Midbrain (tissue), 1 donor: ENCODE measurements at places on chromosomes 7 and 10.

GRCh38 chr10:6343305-6344010, 140.7 kb downstream of the PFKFB3 start:
- no peak for DNase-seq

- no peak for DNase-seq
Measured at GRCh38 chr10:83605783-83606630, 533.3 kb upstream of the GHITM start.

- no peak for DNase-seq
Measured at GRCh38 chr10:118214776-118215175, 127.3 kb downstream of the FAM204A start.

DNA sequence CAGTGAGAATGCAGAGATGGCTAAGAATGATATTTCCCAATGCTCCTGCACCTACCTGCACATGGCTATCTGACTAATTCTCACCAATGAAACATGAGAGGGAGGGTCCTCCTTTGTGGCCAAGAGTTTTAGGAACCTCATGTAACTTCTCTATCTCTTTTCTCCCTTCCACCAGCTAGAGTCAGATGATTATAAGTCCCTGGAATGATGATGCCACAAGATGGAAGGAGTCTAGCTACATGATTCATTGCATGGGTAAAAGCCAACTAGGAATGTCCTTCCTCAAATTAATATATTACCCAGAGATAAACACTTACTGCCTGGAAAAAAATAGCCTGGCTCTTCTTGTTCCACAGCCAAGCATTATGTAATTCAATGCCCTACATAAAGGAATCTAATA, 55.1 kb upstream of the AASS start:
- no peak for DNase-seq

GRCh38 chr7:130297628-130298543, 4.9 kb downstream of the CPA4 start:
- DNase-seq: no peak

DNA sequence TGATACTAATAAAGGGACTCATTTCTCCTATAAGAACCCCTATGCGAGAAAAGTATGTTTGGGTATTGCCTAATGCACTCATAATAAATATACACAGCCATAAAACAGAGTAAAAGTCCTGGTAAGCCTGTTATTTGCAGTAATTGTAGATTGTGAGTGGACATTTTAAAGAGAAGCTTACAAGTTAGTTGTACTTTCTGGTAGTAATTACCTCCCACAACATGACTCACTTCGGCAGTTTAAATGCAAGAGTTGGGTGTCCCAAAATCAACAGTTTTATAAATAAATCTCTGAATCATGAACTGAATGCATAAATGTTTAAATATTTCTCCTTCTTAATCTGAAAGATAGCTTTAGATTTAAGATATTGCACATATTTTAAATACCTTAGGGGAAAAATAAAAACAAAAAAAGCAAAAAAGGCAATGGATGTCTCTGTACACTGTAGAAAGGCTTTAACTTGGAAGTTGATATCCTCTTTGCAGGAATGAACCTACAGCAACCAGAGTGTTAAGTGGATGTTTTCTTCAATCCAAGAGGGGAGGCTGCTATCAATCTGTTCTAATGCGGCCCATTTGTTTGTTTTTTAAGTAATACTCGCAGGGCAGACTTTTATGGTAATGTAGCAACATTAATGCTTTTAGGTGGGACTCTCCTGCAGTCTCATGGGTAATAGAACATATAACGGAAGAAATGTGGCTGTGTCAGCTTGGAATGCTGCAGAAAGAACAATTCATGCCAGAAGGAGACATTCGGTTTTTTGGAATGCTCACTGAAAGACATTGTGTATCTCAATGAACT, 57.3 kb upstream of the ZEB1 start:
- DNase-seq: no peak

- no peak for DNase-seq
Measured at GRCh38 chr10:70761727-70762350, 23.3 kb downstream of the TBATA start.

DNA sequence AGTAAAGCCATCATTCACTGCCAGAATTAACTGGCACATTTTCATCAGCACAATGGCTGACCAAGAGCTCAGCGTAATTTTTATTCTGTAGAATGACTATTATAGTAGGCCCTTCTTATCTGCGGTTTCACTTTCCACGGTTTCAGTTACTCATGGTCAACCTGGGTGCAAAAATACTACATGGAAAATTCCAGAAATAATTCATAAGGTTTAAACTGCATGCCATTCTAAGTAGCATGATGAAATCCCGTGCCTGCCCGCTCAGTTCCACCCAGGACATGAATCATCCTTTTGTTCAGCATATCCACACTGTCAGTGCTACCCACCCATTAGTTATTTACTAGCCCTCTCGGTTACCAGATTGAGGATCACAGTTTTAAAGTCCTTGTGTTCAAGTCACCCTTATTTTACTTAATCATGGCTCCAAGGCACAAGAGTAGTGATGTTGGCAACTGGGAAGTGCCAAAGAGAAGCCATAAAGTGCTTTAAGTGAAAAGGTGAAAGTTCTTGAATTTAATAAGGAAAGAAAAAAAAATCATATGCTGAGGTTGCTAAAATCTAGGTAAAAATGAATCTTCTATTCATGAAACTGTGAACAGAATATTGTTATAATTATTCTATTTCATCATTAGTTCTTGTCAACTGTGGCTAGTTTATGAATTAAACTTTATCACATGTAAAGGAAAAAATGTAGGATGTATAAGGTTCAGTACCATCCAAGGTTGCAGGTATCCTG, 204.9 kb downstream of the DOCK4 start:
- DNase-seq: peak; percentile 48

DNA sequence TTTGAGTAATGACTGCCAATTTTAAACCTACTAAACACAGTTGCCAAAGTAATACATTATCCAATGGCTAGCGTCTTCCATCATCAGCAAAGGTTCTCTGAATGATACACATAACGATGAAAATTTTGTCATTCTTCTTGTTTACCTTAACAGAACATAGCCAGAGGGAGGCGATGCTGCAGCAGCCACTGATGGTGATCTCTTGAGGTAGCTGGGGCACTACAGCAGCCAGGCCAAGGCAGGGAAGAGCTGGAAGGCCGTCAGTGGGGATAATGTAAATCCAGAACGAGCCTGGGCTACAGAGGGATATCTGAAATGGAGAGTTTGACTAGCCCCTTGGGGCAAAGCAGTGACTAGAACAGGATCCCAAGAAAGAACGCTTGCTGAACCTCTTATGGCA, 38.8 kb downstream of the PRPS1L1 start:
- DNase-seq: no peak

- no peak for DNase-seq
Measured at GRCh38 chr7:46286356-46286755, 365.3 kb upstream of the IGFBP3 start.

- DNase-seq: no peak
Measured at GRCh38 chr7:159056737-159057136, 87.9 kb downstream of the VIPR2 start.

GRCh38 chr7:44398953-44399574, 73.7 kb upstream of the CAMK2B start:
- no peak for DNase-seq

DNA sequence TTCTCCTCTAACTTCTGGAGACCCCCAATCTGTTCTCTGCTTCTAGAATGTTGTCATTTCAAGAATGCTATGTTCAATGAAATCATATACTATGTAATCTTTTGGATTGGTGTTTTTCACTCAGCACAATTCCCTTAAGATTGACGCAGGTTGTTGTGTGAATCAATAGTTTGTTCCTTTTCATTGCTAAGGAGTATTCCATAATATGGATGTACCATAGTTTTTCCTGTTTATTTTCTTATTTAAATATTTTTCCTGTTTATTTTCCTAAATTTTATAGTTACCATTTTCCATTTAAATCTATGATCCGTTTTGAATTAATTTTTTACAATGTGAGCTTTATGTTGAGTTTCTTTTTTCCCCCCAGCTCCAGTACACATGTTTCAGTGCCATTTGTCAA, 604.5 kb downstream of the SUGCT start:
- DNase-seq: no peak
